Karpas-422 (cell line): ENCODE measurements at places on chromosomes 3 and 15.

DNA sequence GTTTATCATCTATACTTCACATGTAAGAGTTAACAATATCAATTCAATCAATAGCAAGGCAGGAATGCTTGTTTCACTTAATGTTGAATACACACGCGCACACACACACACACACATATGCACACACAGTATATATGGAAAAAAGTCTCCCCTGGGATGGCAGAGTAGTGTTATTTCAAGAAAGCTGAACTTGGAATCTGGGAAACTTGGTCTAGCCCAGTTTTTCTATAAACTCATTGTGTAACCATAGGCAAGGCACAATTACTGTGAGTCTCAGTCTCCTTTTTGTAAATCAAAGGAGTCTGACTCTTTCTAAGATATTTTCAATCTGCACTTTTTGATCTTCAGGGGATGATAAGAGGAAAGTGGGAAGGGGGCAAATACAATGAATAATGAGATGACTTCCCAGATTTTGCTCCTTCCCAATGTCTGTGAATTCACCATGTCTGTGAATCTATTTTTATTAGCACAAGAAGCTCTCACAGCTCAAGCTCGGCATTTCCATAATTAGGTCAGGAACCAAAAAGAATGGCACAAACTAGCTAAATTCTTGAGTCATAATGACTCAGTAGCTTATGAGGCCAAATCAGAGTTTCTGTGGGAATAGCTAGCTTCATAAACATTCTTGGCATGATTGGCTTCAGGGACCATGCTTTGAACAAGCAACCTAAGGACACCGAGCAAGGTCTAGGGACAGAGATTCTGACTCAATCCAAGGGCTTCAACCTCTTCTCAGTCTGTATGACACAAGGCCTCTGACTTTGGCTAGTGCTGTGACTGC is 227.4 kb upstream of the DCBLD2 start:
- DNase-seq, result no peak

DNA sequence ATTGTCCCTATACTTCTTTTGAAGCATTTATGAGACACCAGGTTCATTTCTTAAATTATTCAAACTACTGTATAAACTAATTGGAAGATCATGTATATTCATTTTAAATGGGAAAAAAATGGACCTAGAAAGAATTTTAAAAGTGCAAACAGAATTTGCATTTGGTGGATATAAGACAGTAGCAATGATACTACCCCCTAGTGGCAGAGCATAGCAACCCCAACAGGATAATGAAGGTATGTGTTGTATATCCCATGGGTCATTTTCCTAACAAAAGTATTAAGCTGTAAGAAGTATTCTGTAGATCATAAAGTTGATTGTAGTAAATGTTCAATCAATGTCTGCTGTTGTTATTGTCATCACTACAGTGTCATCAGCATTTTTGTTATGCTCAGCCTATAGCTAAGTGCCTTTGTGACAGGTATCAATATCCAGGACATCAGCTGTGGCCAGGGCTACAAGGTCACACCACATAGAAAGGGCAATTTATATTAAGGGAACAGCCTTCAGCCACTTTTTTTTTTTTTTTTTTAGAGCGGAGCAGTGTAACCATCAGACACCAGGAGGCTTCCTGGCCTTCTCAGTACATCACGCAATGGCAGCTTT is 175.8 kb downstream of the FOXB1 start:
- peak; percentile 75 for DNase-seq

GRCh38 chr15:67085237-67085817 is 19.9 kb downstream of the SMAD3 start:
- no peak for DNase-seq

GRCh38 chr15:80286055-80286454 is 34.0 kb upstream of the CTXND1 start:
- no peak for DNase-seq

GRCh38 chr3:61664105-61664482 is 102.7 kb downstream of the PTPRG start:
- DNase-seq, result no peak

DNA sequence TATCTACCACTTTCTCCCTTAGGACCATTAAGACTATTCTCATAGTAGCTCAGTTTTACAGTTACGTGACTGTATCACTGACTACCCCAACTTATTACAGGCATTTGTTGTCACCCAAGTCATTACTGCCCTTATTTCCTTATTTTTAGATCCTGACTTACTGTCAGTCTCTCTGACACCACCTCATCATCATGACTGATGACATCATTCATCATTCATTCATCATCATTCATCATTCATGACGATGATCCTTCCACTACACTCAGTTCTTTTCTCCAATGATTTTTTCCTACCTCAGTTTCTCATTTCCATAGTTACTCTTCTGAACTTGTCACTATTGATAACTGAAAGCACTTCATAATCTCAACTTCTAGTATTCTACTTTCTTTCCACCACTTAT is 83.8 kb downstream of the ADAM10 start:
- DNase-seq, result no peak

GRCh38 chr3:50390508-50391224 is 31.3 kb upstream of the TMEM115 start:
- DNase-seq, result no peak

GRCh38 chr3:41169023-41169422 is 30.3 kb upstream of the CTNNB1 start:
- DNase-seq, result no peak

DNA sequence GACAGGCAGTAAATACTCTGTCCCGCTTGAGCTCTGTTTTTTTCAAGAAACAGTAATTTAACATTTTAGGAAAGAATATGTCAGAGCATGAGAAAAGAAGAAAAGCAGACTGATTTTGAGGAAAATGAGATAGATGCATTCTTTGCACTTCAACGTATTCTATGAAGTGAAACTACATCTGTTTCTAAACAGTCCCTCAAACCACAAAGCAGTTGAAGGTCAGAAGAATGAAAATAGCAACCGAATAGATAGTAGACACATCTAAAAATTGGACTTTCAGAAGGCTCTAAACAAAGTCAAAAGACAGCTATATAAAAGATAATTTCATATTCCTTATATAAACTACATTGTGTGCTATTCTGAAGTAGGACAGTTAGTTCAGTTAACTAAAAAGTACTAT is 172.6 kb upstream of the LRRC3B start:
- DNase-seq, result no peak

- peak; percentile 25 for DNase-seq
Observed at GRCh38 chr3:15495461-15496340, 25.8 kb downstream of the COLQ start.

DNA sequence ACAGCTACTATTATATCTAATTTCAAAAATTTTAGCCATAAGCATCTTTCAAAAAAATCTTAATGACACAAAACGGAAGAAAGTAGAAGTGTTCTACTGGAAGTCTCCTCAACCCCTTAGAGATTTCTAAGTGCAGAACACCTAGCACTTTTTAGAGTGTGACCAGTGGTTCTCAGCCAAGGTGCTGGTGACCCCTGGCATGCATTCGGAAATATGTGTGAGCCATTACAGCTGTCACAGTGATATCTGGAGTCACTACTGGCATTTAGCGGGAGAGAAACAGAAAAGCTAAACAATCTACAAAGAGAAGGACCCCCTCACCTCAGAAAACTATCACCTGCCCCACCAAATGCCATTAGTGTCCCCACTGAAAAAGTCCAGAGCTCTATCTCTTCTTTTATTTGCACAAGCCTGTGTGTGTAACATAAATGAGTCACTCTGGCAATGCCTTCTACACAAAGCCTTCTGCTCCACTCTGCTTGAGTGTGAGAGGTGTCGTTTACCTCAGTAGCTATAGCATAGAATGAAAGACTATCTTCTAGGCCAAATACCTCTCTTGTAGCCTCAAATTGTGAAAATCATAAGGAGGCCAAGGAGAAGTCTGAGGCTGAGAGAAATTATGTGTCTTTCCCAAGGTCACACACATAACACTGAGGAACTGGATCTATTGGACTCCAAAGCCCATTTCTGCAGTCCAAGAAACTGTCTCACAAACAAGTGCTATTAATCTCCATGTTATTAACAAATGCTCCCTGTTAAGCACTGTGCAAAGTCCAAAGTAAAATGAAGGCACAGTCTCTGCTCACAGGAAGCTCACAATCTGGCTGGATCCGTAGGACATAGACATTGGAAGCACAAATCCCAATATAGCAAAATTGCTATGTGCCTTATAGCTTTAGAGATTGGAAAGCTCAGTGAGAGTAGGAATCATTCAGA is 28.5 kb upstream of the KCNMB2 start:
- no peak for DNase-seq

DNA sequence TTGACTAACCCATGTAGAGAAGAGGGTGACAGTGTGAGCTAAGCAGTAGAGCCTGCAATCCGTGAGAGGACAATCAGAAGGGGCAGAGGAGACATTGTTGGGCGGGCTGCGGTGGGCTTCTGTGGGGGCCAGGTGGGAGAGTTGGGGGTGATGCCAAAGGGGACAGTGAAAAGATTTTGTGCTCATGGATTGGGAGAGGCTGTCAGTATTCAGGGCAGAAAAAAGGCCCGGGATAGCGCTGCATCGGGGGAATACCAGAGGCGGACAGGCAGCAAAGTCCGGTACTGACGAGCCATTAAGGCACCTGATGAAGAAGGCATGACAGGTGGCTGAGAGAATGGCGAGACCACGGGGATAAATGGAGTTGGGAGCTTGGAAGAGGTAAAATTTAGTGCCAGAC is 1.3 kb upstream of the PXYLP1 start:
- no peak for DNase-seq
